ENCODE measurements at places on chromosomes 13 and 19.

GRCh38 chr19:19566306-19566705 is 28.2 kb downstream of the CILP2 start:
- DNase-seq, result no peak

DNA sequence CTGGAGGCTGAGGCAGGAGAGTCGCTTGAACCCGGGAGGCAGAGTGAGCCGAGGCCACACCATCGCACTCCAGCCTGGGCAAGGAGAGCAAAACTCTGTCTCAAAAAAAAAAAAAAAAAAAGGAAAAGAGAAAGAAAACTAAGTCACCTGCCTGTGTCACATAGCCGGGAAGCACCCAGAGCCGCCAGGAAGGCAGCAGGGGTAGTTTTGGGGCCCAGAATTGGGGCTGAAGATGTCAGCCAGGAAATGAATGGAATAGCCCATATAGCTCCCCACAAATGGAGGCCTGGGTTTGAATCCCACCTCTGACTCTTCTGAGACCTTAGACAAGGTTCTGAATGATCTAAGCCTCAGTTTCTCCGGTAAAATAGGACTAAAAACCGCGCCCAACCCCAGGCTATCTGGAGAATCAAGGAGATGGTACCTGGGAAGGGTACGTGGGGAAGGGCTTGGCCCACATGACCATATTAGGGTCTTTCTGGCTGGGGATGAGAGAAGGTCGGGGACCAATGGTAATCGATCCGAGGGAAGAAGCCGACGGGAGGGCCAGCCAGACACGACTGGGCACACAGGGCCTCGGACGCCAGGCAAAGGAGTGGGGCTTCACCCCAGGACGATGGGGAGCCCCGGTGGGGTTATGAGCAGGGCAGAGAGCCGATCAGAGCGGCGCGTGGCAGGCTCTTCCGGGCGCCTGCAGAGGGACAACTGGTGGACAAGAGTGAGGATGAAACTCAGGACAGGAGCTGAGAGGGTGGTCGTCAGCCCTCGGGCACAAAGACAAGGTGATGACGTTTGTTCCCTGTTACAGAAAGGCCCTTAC is 14.4 kb downstream of the CCDC124 start:
- DNase-seq, result no peak

- no peak for DNase-seq
Measured at GRCh38 chr13:97327506-97328221, 105.5 kb downstream of the MBNL2 start.

DNA sequence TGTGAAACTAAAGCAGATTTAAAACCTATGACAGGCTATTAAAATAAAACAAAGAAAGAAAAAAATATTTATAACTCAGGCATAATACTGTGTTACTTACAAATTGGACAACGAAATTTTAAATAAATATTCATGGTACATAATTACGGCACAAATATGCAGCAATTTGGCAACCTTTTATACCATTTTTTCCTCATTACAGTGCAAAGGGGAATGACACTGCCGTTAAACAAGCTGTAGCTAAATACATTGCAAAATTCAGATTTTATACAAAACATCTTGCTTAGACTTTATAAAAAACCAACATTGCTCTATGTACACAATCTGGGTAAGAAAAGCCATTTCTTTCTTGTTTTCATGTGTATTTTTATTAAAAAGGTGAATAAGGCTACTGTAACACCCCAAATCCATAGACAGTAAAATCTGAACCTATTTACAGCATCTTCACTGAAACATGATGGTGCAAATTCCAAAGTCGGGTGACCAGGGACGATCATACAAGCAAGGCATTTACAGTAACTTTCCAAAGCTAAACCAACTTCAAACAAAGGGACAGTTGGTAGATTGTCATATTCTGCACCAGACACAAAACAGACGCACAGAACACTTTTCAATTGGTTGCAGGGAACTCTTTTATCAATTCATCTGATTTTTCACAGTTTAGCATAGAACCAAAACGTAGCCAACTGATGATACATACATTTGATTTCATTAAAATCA is 45.5 kb downstream of the EFNB2 start:
- DNase-seq, result no peak

DNA sequence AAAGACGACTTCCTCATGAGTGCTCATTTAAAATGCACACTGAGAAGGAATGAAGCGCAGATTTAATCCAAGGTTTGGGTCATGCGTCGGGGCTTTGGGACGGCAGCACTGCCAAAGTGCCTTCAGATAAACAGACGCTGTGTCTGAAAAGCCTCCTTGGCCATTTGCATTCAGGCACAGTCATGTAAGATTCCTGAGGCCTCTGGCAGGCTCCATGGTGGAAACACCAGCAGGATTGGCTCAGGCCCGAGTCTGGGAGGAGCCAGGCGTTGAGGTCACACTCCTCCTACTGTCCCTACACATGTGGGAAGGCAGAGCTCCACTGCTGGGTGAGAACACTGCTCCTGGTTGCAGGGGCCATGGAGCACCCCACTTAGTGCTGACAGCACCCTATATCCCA is 113.3 kb upstream of the KL start:
- DNase-seq, result no peak

- DNase-seq, result no peak
Measured at GRCh38 chr13:93325303-93326233, 99.0 kb downstream of the GPC6 start.

GRCh38 chr13:90746230-90746629 is 601.3 kb upstream of the MIR17HG start:
- no peak for DNase-seq
